K562 (cell line): ENCODE measurements at places on chromosomes 16 and 17. TPM values are rescaled to one million over a fixed set of nuclear protein-coding genes. Genes with fewer than 3 reads are reported as not detected.

The ARL17A gene
- total RNA-seq, result 13.3 and 15.2 TPM in 2 replicates

The KRTAP9-4 gene
- total RNA-seq, result not detected in 2 replicates

The CTRB1 gene
- total RNA-seq, result 2.3 and 5.3 TPM in 2 replicates

The KRTAP1-5 gene
- total RNA-seq, result not detected in 2 replicates

The SLC38A8 gene
- total RNA-seq, result not detected in 2 replicates

The NACA2 gene
- total RNA-seq, result not detected in 2 replicates

The CA4 gene
- total RNA-seq, result 0.13 and 0.18 TPM in 2 replicates

The TMEM114 gene
- not detected in 2 replicates for total RNA-seq

GRCh38 chr16:66231452-66232160 lies 134.9 kb upstream of the CDH5 start:
- H3K4me1 ChIP-seq, result no peaks in the 10 kb centered on the region
- no peak overlapping the region for H3K4me3 ChIP-seq
- no peaks in the 10 kb centered on the region for H3K36me3 ChIP-seq
- no peaks in the 10 kb centered on the region for H3K27me3 ChIP-seq

DNA sequence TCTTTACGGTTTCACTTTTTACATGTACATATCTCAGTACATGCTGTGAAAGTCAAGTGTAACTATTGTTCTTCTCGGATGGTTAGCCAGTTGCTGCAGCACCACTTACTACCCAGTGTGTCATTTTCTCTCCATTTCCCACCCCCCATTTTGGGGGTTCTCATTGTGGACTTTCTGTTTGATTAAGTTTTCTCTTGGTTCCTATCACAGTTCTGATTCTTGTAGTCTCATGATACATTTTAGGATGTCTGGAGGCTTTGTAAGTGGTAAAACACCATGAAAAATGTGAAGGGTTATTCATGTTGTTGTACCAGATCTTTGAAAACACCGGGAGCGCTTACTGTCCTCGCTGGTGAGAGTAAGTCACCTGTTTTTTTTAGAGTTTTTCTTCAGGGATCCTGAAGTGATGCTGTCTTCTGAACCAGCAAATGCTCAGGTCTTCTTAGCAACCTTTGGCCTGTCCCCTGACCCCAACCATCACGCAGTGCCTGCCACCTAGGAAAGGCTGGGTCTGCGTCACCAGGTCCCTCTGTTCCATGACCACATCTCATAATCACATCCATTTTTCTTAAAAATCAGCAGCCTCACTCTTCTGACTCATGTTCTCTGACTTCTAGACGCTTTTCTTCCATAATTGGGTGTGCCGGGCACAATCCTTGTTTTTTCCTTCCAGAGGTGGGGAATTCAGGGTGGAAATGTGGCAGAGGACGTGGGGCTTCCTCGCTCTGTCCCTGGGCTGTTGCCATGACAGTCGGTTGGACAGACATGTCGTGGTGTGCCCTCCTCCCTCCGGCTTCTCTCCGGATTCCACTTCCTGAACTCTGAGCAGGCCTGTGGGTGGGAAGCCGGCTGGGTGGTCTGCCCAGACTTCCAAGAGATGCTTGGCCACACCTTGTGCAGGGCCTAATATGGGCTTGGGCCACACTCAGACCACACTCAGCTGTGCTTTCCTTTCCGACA lies 102.6 kb downstream of the NTN1 start:
- DNase-seq, result no peak
- no peak overlapping the region for H3K27ac ChIP-seq
- H3K27me3 ChIP-seq, result peaks cover 10% of the 10 kb centered on the region
- H3K4me1 ChIP-seq, result no peaks in the 10 kb centered on the region
- H3K36me3 ChIP-seq, result no peaks in the 10 kb centered on the region

DNA sequence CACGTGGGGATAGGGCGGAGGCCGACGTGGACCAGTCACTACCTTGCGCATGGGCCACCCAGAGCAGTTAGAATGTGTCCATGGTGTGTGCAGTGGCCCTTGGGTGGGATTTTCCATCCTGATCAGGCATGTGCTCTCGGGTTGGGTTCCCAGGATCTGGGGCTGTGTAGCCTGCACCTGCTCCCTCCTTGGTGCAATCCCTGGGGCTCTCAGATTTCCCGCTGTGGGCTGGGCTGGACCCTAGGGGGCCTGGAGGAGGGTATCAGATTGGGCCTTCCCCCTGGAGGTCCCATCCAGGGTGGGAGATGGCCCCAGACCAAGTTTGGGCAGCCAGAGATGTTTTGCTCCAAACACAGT lies 1.3 kb downstream of the SMTNL2 start:
- no peak overlapping the region for H3K4me3 ChIP-seq
- no peak overlapping the region for H3K27ac ChIP-seq
- no peak for DNase-seq
- H3K36me3 ChIP-seq, result no peaks in the 10 kb centered on the region

DNA sequence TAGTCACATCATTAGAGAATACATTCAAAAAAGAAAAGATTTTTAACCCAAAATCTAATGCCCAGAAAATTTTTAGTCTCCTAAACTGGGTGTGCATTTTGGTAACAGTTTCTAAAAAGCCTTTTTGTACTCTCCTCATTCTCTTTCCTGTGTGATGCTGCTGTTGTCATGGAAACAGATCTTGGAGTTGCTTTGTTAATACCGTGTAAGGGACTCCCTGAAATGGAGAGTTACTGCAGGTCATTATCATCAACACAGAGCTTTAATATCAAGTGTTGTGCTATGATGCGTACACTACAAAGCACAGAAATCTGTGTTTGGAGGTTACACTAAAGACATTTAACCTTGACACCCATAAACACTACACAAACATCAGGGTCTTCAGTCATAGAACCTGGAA lies 216.3 kb downstream of the PRKCA start:
- no peak overlapping the region for H3K27ac ChIP-seq
- H3K36me3 ChIP-seq, result 0 out of 3 replicates have a peak, but pooled peaks cover 6% of the 10 kb centered on the region
- H3K4me3 ChIP-seq, result no peak overlapping the region
- no peaks in the 10 kb centered on the region for H3K4me1 ChIP-seq
- no peak for DNase-seq

GRCh38 chr16:69834807-69835466 lies 72.8 kb downstream of the WWP2 start:
- H3K36me3 ChIP-seq, result no peaks in the 10 kb centered on the region; the same call in 2 of the 3 replicates
- no peak overlapping the region for H3K4me3 ChIP-seq
- H3K27ac ChIP-seq, result no peak overlapping the region
- no peak for DNase-seq
- no peaks in the 10 kb centered on the region for H3K4me1 ChIP-seq

- H3K27me3 ChIP-seq, result no peaks in the 10 kb centered on the region
- peaks cover 28% of the 10 kb centered on the region for H3K4me1 ChIP-seq
- no peak overlapping the region for H3K4me3 ChIP-seq
- H3K27ac ChIP-seq, result peak overlapping the region; percentile 39; the same call in 2 of the 3 replicates
Measured at GRCh38 chr17:82548681-82549303, 29.3 kb downstream of the FOXK2 start.

GRCh38 chr17:78890498-78890897 lies 12.5 kb downstream of the CEP295NL start:
- no peak overlapping the region for H3K4me3 ChIP-seq
- DNase-seq, result no peak
- H3K36me3 ChIP-seq, result no peaks in the 10 kb centered on the region

GRCh38 chr17:77491921-77492445 lies 351.2 kb downstream of the SEC14L1 start:
- H3K27ac ChIP-seq, result no peak overlapping the region
- H3K36me3 ChIP-seq, result peaks cover 89% of the 10 kb centered on the region; the same call in 2 of the 3 replicates
- no peak for DNase-seq
- H3K27me3 ChIP-seq, result no peaks in the 10 kb centered on the region
- peaks cover 6% of the 10 kb centered on the region for H3K4me1 ChIP-seq

GRCh38 chr17:82373731-82374625 lies 2.4 kb downstream of the UTS2R start:
- DNase-seq, result no peak
- no peaks in the 10 kb centered on the region; the same call in 2 of the 3 replicates for H3K4me1 ChIP-seq
- no peaks in the 10 kb centered on the region for H3K36me3 ChIP-seq
- H3K27me3 ChIP-seq, result no peaks in the 10 kb centered on the region
- no peak overlapping the region for H3K4me3 ChIP-seq

GRCh38 chr17:10271106-10271562 lies 72.7 kb upstream of the GAS7 start:
- no peaks in the 10 kb centered on the region for H3K36me3 ChIP-seq
- DNase-seq, result no peak
- H3K4me3 ChIP-seq, result no peak overlapping the region

DNA sequence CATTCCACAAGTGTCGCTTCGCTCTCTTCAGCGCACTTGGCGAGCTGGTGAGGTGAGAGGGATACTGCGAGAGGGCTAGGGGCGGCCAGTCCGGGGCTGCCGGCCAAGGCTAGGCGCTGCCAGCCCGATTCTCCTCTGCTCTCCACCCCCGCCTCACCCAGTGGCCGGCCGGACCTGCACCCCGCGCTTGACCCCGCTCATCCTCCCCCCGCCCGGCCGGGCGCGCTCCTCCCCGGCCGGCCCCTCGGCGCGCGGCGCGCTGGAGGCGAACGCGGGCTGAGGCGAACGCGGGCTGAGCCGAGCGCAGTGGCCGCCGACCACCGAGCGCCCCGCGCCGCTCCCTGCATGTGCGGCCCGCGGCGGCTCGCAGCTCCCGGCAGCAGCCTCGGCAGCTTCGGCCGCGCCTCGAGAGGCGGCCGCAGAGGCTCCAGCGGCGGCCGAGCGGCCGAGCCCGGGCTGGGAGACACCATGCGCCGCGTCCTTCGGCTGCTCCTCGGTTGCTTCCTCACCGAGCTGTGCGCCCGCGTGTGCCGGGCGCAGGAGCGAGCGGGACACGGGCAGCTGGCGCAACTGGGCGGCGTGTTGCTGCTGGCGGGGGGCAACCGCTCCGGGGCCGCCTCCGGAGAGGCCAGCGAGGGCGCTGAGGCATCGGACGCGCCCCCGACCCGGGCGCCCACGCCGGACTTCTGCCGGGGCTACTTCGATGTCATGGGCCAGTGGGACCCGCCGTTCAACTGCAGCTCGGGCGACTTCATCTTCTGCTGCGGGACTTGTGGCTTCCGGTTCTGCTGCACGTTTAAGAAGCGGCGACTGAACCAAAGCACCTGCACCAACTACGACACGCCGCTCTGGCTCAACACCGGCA lies at the start of gene SHISA9:
Gene SHISA9, plus strand, starts transcription at position 2 of the 865 bp plus-strand sequence.
- peaks cover 16% of the 10 kb centered on the region for H3K4me1 ChIP-seq
- H3K27me3 ChIP-seq, result peaks cover 12% of the 10 kb centered on the region
- H3K27ac ChIP-seq, result no peak within 1 kb of the TSS
- no peak for DNase-seq
- H3K4me3 ChIP-seq, result no peak within 1 kb of the TSS

DNA sequence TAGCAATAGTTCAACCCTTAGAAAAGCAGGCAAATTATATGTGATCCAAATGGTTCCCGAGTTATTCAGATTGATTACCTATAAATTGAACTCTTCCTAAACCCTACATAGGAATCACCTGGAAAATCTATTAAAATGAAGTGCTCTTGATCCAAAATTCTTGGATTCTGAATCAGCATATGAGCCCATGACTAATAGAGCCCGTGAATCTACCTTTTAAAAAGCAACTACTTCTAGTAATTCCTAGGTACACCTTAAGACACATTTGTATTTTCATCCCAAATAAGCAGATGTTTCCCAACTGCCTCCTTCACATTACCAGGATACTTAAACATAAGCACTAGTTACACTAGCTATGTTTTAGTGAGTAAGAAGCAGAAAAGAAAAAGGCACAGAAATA lies 1171.0 kb upstream of the GOT2 start:
- H3K36me3 ChIP-seq, result no peaks in the 10 kb centered on the region
- no peak overlapping the region for H3K4me3 ChIP-seq
- no peaks in the 10 kb centered on the region for H3K27me3 ChIP-seq
- no peak overlapping the region for H3K27ac ChIP-seq

GRCh38 chr17:67272312-67273047 lies 27.5 kb upstream of the HELZ start:
- H3K36me3 ChIP-seq, result no peaks in the 10 kb centered on the region
- H3K27ac ChIP-seq, result no peak overlapping the region
- peak; percentile 21 for DNase-seq
- no peaks in the 10 kb centered on the region; the same call in 2 of the 3 replicates for H3K4me1 ChIP-seq
- H3K27me3 ChIP-seq, result no peaks in the 10 kb centered on the region
- no peak overlapping the region for H3K4me3 ChIP-seq

DNA sequence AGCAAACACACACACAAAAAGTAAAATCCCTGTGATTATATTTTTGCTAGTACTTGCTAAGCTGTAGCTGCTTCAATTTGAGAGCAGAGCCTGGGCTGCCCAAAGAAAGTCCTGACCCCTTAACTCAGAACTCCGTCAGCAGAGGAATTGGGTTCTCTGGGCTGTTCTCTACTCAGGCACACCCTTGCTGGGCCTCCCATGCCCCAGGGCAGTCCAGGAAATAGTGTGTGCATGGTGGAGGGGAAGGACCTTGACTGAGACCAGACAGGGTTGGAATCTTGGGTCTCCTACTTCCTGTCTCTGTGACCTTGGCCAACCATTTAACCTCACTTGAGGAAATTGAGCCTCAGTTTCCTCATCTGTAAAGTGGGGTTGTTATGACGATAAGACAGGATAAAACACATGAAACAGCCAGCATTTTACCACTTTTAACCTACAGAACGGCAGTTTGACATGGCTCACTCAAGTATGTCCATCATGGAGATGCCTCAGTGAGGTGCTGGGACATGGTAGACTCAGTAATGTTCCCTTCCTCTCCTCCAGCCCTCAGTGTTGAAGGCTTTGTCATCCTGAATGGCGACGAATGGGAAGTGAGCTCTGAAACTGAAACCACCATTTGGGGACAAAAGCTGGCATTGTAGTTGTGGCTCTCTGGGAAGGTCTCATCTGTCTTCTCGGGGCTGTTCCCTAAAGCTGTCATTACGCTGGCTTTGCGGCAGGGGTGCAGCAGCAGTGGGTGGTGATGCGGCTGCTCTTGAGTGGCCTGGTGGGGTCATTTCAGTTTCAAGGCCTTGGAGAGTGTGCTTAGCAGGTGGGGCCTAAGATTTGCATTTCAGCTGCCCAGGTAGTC lies 74.9 kb downstream of the CMIP start:
- H3K36me3 ChIP-seq, result peaks cover 37% of the 10 kb centered on the region; the same call in 2 of the 3 replicates
- H3K27ac ChIP-seq, result no peak overlapping the region
- H3K27me3 ChIP-seq, result no peaks in the 10 kb centered on the region
- H3K4me1 ChIP-seq, result peaks cover 23% of the 10 kb centered on the region

DNA sequence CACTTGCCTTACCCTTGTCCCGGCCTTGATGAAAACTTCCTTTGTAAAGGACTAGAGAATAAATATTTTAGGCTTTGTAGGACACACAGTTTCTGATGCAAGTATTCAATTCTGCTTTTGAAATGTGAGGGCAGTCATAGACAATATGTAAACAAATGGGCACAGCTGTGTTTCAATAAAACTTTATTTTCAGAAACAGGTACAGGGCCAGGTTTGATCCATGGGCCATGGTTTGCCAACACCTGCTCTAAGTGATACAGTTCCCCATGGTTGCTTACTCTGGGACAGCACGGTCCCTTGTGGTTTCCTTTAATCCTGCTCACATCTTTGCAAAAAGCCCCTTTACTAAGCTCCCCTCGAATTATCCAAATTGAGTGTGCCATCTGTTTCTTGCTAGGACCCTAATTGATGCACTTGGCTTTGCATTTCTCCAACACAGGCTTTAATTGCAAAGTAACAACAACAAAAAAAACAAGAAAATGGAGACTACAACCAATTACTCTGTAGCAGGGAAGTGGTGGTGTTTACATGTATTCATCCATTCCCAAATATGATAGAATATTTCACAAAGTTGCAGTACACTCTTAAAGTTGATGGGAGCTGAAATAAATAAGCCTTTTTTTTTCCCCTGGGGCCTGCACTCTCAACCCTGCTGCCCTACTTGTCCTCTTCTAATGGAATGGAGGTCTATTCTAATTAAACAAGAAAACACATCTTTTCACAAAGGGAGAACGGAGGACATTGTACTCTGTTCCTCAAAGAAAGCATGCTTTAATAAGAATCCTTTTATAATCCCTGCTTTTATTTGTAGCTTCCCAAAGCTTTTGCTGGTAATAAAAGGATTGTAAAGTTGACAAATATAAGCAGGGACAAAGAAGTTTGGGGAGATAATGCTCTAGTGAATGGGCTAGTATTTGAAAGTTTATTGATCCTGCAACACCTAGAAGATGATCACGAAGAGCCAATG lies 37.7 kb upstream of the TOX3 start:
- H3K27ac ChIP-seq, result no peak overlapping the region
- H3K27me3 ChIP-seq, result no peaks in the 10 kb centered on the region
- no peaks in the 10 kb centered on the region for H3K36me3 ChIP-seq
